CD14-positive monocyte (primary cell): ENCODE measurements at places on chromosomes 5 and 9.

DNA sequence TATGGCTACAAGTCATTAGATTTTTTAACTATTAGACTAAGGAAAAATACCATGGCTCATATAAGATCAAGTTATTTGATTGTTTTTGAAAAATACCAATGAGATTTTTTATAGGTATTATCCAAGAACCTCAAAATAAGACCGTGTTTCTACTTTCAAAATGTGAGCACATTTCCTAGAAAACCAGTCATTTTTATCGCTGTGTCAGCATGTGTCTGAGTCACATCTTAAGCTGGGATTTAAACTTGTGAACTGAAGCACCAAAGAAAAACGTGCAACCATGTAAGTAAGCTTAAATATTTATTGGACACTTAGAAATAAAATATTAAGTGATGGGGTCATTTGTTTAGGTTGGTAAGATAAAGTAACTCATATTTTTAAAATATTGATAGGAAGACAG is 1676.0 kb upstream of the NUDT12 start:
- DNase-seq: no peak

- DNase-seq: no peak
Measured at GRCh38 chr9:99023831-99024230, 80.1 kb downstream of the COL15A1 start.

DNA sequence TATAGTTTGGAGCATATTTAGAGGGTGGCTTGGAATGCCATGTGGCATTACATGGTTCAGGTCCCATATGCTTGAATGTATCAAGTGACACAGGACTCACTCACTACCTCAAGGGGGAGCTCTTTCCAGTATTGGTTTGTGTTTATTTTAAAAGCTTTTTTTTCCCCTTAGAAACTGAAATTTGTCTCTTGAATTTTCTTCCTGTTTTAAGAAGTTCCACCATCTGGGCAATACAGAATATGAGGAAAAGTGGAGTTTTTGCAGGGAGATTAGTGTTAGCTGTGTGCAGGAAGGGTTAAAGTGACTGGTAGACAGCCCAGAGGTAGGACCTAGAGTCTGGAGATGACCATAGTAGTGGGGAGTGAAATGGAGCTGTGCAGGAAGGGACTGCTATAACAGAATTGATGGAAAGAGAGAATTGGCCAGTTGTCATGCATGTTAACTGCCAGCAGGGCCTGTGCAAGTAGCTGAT is 36.6 kb downstream of the CTNNA1 start:
- peak; percentile 9 for DNase-seq

DNA sequence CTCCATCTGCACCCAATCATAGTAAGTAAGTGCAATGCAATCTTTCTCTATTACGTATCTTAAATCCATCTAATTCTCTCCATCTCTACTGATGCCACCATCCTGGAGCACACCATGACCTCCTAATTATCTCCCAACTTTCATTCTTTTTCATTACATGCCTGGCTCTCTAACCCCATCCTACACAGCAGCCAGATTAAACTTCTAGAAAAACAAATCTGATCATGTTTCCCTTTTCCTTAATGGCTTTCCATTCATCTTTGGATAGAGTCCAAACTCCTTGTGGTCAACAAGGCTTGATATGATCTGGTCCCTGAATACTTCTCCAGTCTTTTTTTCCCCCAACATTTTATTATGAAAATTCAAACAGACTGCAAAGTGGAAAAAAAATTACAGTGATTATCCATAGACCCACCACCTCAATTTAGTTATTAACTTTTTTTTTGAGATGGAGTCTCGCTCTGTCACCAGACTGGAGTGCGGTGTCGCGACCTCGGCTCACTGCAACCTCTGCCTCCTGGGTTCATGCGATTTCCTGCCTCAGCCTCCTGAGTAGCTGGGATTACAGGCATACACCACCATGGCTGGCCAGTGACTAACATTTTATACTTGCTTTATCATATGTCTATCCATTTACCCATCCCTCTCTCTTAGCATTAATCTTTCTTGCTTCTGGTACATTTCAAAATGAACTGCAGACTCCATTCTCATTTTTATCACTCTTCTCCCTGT is 5.2 kb downstream of the PPP2R2B start:
- DNase-seq: no peak

GRCh38 chr9:70435948-70436347 is 21.5 kb upstream of the KLF9 start:
- DNase-seq: no peak

GRCh38 chr9:114238891-114239875 is 83.7 kb upstream of the ORM1 start:
- DNase-seq: no peak

DNA sequence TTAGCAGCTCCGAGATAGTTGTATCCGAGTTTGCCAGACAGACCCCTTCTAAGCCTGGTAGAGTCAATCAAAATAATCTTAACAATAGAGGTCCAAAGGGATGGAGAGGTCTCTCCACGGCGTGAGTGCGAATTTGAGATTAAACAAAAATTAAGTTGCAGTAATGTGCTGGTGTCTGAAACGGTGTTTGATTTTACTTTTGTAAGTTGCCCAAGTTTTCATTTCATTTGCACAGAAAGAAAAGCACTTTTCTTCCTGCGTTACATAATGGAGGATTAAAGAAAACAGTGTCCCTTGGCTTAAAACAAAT is 1.2 kb downstream of the IRX1 start:
- DNase-seq: no peak

DNA sequence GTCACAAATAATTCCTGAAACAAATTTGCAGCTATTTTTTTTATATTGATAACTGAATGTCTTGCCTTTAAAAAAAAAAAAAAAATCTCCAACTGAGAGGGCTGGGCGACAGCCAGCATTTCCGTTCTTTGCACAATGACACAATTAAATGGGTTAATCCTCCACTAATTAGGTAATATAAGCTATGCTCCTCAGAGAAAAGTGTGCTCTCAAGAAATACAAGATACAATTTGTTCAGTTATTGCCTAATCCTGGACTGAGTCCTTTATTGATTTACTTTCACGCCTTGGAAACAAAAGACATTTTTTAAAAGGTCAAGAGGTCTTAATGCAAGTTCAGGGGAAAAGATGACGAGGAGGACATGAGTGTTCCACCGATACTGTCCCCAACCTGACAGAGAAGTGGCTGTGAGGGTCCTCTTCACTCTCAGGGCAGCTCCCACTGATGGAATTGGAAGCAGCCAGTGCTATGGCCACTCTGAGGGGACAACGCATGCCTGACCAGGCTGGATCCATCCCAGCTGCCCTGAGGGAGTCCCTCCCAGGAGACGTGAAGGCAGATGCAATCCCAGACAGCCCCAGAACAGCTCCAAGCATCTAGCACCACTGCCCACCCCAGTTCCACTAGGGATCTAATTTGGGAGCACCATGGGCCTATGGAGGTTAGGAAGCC is 220.7 kb downstream of the GNA14 start:
- no peak for DNase-seq

GRCh38 chr5:167143716-167144115 is 1147.7 kb upstream of the WWC1 start:
- no peak for DNase-seq

DNA sequence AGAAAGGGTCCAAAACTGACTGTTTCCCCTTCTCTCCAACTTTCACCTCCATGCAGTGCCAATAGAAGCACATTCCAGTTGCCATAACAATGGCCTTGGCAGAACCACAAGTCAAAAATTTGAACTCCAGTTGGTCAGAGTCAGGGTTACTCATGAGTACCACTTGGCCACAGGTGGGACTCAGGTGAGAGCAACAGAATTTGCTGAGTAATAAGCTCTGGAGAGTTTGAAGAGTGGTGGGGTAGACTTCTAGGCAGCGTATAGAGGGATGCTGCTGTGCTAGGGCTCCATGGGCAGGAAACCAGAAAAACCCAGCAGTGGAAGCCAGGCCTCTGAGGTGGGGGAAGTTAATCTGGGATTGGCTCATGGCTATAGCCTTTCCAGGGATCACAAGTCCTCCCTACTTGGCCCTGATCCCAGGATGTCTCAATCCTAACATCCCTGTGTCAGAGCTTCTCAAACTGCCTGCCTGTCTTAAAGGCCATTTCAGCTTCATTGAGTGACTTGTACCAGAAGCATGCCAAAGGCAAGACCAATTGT is 30.2 kb downstream of the SNX18 start:
- no peak for DNase-seq

DNA sequence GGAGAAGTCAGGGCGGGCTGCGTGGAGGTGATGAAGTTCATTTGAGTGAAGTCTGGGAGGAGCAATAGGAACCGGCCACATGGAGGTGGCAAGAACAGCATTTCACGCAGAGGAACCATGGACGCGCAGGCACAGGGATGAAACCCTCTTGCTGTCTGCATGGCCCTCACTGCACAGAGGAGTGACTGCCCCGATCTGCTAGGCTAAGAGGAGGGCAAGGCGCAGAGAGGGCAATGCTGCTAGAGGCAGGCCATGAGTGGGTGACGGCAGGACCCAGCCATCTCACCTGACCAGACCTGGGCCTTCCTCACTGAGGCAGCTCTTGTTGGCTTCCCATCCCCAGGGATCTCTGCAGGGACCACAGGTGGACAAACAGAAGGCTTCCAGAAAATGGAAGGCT is 90.3 kb downstream of the BARX1 start:
- DNase-seq: no peak

- no peak for DNase-seq
Measured at GRCh38 chr9:121924700-121925099, 168.4 kb downstream of the TTLL11 start.

- DNase-seq: no peak
Measured at GRCh38 chr5:126499853-126500342, 76.7 kb downstream of the GRAMD2B start.

DNA sequence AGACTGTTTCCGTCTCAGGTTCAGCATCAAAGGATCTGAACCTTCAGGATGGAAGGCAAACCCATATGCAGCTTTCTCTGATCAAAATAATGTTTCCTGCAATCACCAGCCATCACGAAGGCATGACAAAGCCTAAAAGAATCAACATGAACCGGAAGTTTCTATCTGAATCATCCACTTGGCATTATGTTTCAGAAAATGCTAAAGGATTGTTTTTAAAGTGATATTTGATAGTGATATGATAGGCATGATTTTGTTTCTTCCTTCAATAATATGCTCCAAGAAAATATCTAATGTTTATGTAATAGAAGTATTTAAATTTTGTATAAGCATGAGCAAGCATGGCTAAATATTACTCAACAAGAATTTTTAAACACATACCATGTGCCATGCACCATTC is 219.6 kb downstream of the PLK2 start:
- DNase-seq: no peak

- no peak for DNase-seq
Measured at GRCh38 chr5:116944183-116944582, 369.6 kb upstream of the SEMA6A start.

DNA sequence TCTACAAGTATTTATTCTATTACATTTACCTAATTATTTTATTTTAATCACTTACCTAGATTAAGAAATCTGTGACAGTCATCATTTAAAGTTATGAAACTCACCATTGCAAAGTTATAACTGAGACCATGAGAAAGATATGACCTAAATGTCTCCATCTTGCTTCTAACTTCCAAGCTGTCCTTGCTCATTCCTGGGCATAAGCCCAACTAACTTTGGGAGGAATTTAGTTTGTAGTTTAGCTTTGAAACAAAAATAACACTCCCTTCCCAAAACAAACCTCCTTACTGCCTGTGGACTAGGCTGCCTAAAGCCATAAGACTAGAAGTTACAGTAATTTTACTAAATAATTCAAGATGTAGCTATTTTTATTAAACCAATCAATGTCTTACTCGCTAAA is 195.6 kb upstream of the RAI14 start:
- no peak for DNase-seq

- no peak for DNase-seq
Measured at GRCh38 chr5:149007174-149007573, 55.7 kb downstream of the SH3TC2 start.

GRCh38 chr9:84928419-84928818 is 258.9 kb downstream of the NTRK2 start:
- no peak for DNase-seq

DNA sequence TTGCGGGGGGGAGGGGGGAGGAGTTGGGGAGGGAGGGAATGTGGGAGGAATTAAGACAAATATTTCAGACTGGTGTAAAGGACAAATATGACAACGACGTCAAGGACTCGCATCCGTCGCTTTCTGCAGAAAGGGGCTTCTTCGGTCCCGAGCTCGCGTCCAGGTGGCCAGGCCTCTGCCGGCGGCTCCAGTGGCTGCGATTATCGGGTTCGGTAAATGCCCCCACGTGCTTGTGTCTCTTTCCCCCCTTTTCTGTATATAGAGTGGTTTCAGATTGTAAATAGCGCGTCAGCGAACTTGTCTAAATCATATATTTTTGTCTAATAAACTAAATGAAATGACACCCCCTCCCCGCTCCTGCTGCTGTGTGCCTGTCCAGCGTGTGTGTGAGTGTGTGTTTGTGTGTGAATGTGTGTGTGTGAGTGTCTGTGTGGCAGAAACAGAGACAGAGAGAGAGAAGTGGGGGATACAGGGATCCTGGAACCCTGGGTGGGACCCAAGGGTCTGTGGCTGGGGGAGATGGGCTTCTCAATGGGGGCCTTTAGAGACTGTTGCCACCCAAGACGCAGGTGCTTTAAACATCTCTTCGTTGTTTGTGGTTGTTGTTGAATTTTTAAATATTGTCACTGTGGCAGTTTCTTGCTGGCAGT is 5.6 kb downstream of the IRX1 start:
- DNase-seq: no peak

DNA sequence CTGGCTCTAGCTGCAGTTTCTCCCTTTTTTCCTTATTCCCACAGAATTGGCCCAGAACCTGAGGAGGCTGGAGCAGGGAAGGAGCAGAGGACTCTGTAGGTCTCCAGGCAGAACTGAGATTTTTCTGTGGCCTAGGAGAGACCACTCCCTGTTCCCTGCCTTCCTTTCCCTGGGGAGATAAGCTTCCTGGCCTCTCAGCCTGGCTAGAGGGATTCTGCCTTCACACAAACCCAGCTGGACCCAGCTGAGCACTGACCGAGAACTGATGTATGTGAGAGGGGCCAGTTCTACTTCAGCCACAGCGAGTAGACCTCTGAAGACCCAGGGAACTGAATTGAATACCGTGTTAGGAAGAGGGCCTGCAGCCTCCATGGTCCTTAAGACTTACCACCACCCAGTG is 48.0 kb downstream of the RUSC2 start:
- no peak for DNase-seq

DNA sequence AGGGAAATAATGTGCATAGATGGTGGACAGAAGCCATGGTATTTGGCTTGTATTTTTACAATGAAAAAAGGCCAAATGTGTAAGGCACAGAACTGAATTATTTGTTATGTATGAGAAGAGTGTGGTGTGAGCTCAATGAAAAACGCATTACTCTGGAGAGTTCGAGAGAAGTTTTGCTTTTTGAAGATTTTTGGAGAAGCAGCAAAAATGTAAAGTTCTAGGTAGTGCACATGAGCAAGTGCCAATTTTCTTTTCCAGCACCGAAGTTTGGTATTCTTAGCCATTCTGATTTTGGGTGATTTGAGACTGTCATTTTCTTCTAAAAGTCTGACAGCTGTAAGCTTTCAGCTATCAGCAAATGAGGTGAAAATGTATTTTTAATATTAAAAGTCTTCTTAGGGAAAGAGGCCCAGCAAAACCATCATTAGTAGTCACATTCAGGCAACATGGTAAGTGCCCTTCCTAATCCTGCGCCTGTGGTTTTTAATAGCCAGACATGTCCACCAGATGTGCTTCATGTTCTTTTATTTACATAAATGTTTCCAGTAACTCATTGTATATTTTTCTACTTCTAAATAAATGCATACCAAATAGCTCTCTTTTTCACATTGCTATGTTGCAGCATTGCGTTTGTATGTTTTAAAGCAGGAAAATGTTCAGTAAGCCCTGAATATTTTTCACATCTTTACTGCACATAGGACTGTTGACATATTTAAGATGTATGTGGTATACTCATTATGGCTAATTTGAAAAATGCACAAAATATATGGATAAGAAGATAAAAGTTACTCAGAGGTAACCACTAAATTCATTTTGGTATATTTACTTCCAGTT is 50.4 kb downstream of the RASGRF2 start:
- DNase-seq: no peak
